ENCODE measurements at places on chromosomes 12 and 14.

GRCh38 chr14:34340025-34340625 lies 121.9 kb downstream of the SPTSSA start:
- DNase-seq: no peak

DNA sequence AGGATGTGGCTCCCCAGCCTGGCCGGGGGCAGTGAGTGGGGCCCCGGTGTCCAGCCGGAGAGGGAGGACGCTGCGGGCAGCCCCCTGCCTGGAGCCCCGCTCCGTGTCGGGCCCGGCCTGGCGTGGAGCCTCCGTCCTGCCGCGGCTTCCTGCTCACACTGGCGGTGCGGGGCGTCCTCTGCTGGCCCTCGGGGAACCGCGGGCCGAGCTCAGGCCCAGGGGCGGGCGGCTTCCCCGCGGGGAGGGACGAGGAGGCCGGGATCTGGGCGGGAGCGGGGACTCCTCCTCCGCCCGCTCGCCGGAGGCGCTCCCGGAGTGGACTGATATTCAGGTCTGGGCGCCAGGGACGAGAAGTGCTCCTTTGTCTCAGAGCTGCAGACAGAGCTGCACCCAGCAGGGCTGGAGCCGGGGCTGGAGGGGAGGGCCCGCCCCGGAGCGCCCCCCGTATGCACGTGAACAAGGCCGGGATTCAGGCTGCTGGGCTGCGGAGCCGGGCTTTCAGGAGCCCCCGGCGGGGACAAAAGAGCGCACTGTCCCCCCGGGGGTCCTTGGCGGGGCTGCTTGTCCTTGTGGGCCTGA lies 2.2 kb downstream of the MMP17 start:
- peak; percentile 52 for DNase-seq

DNA sequence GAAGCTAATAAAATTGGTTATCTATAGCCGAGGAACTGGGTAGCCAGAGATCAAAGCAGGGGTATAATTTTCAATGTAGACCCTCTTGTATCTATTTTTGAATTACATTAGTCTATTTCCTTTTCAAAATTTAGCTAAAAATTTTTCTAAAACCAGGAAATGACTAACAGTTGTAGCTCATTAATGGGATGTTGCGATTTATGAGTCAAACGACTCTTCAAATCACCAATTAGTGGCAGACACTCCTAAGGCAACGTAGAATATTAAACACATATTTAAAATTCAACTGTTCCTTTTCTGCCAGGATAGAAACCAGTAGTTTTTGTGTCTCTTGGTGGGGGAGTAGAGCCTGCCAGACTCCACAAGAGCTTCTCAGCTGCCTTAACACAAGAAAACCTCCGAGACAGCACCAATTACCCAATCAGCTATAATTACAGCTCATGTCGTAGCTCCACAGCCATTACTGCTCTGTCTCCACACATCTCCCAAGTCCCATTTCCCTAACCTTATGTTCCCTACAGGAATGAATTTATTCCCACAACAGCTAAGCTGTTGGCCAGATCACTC lies 26.9 kb downstream of the GCN1 start:
- DNase-seq: no peak

DNA sequence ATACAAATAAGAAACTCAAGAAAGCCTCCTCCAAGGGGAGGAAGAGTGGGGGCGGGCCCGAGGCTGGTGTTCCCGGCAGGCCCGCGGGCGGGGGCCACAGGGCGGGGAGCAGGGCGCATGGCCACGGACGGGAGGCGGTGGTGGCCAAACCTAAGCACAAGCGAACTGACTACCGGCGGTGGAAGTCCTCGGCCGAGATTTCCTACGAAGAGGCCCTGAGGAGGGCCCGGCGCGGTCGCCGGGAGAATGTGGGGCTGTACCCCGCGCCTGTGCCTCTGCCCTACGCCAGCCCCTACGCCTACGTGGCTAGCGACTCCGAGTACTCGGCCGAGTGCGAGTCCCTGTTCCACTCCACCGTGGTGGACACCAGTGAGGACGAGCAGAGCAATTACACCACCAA lies 8.7 kb downstream of the DACT1 start:
- DNase-seq: no peak

DNA sequence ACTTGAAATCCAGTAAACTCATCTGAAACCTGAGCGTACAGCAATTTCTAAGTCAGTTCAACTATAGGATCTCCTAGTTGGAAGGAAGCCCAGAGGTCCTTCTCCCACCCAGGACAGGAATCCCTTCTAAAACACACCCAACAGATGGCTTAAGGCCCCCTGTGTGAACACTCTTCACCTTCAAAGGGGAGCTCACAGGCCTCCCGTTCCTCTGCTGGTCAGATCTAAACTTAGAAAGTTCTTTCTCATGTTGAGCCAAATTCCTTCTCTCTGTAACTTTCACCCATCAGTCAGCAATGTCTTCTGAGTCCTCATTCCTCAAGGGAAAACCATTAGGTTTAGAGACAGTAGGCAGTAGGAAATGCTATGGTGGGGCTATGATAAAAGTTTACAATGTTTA lies 355.2 kb downstream of the PCNX1 start:
- no peak for DNase-seq

DNA sequence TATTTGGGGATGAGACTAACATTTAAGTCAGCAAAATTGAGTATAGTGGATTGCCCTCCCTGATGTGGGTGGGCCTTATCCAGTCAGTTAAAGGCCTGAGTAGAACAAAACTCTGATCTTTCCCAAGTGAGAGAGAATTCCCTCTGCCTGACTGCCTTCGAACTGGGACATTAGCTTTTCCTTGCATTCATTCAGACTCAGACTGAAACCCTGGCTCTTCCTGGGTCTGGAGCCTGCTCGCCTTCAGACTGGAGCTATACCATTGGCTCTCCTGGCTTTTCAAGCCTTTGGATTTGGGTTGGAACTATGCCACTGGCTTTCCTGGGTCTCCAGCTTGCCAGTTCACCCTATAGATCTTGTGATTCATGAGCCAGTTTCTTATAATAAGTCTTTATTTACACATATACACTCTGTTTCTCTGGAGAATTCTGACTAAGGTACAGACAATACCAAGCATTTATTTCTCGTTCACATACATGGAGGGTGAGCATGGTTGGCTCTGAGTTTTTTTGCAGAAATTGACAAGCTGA lies 296.5 kb downstream of the ERC1 start:
- DNase-seq: no peak

DNA sequence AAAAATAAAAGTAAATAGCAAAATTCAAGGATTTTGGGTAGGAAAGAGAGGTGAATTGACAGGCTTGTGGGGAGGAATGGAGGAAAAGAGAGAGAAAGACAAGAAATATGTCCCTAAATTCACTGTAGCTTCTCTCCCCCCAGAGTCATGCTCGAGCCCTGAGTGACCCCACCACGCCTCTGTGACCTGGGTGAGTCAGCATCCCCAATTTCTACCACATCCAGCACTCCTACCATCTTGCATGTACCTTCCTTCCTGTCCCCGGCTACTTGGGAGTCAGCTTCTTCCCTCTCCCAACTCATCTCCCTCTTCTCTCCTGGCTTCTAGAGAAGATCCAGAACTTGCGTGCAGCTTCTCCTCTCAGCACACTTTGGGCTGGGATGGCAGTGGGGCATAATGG lies 9.8 kb downstream of the ZNF219 start:
- no peak for DNase-seq

DNA sequence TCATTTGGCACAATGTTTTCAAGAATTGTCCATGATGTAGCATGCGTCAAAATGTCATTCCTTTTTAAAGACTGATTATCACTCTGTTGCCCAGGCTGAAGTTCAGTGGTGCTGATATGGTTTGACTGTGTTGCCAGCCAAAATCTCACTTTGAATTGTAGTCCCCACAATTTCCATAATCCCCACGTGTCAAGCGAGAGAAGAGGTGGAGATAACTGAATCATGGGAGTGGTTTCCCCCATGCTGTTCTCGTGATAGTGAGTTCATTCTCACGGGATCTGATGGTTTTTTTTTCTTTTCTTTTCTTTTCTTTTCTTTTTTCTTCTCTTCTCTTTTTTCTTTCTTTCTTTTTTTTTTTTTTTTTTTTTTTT lies 21.8 kb upstream of the LRRK2 start:
- no peak for DNase-seq

- DNase-seq: no peak
Observed at GRCh38 chr12:48978741-48979601, 849 bp downstream of the WNT1 start.

DNA sequence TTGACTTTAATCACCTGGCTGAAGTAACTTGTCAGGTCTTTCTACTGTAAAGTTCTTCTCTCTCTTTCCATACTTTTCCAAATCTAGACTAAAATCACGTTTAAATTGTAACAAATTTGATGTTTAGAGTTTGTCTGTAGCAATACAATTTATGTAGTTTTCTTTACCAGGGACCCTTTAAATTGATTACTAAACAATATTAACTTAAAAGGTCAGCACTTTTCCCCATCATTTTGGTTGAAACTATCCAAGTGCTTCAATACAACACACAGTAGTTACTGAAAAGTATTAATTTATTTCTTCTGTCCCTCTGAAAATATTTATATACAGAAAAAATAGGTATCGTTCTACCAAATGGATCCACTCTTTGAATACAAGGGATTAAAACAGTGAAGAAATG lies 350.8 kb downstream of the SLC16A7 start:
- DNase-seq: no peak

DNA sequence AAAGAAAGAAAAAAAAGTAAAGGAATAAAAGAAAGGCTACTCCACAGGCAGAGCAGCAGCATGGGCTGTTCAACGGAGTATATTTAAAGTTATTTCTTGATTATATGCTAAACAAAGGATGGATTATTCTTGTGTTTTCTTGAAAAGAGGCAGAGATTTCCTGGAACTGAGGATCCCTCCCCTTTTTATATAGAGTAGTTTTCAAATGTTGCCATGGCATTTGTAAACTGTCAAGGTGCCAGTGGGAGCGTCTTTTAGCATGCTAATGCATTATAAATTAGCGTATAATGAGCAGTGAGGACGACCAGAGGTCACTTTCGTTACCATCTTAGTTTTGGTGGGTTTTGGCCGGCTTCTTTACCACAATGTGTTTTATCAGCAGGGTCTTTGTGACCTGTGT lies 383.0 kb downstream of the PCNX1 start:
- DNase-seq: no peak

- no peak for DNase-seq
Observed at GRCh38 chr12:8905546-8905945, 8.8 kb upstream of the PHC1 start.

GRCh38 chr12:13959131-13959723 lies 22.2 kb downstream of the GRIN2B start:
- no peak for DNase-seq

DNA sequence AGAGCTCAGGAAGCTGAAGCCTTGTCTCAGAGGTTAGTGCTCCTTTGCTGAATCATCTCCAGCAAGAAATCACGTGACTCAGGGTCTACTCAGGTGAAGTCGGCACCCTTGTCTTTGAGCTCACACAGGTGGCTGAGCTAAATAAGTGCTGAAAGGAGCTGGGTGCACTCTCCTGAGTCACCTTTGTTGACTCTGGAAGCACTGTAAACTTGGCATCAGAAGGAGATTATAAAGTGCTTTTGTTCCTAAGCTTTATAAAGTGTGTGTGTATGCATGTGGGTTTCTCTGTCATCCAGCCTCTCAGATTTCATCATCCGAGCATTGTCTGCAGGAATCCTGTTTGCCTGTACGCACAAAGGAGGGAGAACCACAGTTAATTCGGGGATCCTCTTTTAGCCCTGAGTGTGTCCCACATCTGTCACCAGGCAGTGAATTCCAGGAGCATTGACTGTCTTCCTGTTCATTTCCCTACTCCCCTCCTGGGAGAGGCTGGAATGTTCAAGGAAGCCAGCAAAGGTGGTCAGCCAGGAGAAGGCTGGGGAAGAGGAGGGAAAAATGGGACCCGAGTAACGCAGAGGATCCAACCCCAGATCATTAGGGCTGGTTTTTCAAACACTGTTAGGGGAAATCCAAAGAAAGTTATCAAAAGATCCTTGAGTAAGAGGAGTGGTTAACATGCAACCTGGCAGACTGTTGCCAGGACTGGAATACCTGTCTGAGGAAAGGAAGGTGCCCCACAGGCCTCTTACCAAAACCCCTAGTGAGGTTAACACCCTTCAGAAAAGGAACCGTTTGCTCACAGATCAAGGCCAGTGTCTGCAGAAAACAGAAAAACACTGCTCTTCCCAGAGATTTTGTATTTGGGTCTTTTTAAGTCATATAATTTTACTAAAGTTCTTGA lies 157.5 kb upstream of the HIF1A start:
- DNase-seq: no peak

- DNase-seq: peak; percentile 60
Observed at GRCh38 chr14:96275177-96276112, 19.4 kb downstream of the BDKRB1 start.

DNA sequence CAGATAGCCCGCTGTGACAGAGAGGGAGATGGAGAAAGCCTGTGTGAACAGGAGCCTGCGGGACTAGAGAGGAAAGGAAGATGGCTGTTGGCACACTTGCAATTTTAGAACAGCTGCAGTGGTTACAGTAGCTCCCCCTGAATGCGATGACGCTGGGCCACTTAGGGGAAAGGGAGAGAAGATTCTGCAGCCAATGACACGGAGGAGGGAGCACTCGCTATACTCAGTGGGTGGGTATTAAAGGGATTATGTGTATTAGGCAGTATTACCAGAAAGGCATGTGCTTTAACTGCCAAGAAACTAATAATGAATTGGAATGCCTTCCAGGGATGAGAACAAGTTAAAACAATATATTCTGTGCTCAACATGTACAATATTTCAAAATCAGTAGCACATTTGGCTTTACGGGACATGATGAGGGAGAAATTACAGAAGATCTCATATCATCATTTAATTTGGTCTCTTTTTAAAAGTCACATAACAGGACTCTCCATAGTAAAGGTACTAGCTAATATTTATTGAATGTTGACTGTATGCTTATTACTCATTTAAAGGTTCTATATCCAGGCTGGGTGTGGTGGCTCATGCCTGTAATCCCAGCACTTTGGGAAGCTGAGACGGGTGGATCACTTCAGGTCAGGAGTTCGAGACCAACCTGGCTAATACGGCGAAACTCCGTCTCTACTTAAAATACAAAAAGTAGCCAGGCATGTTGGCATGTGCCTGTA lies 35.9 kb upstream of the FOS start:
- DNase-seq: no peak

- no peak for DNase-seq
Observed at GRCh38 chr12:128820723-128821432, 2.9 kb downstream of the SLC15A4 start.

- no peak for DNase-seq
Observed at GRCh38 chr12:121783766-121784165, 9.7 kb downstream of the RHOF start.

GRCh38 chr12:112839386-112839972 lies 47.9 kb downstream of the RPH3A start:
- no peak for DNase-seq

- DNase-seq: no peak
Observed at GRCh38 chr14:34325493-34325892, 136.5 kb downstream of the SPTSSA start.

- DNase-seq: no peak
Observed at GRCh38 chr14:58557242-58557641, 80.5 kb upstream of the DACT1 start.

- DNase-seq: no peak
Observed at GRCh38 chr12:113470871-113471618, 626 bp downstream of the LHX5 start.

- DNase-seq: no peak
Observed at GRCh38 chr14:93045965-93046704, 69.6 kb downstream of the ITPK1 start.

Data from activated CD4-positive, alpha-beta memory T cell treated with anti-CD3 and anti-CD28 coated beads, Interleukin-2, amount 10 ng/mL, durations not matched to agents 7 days and 5 days (primary cell).